ENCODE measurements at places on chromosomes 1 and 21. TPM values are rescaled to one million over a fixed set of nuclear protein-coding genes. Genes with fewer than 3 reads are reported as not detected.

DNA sequence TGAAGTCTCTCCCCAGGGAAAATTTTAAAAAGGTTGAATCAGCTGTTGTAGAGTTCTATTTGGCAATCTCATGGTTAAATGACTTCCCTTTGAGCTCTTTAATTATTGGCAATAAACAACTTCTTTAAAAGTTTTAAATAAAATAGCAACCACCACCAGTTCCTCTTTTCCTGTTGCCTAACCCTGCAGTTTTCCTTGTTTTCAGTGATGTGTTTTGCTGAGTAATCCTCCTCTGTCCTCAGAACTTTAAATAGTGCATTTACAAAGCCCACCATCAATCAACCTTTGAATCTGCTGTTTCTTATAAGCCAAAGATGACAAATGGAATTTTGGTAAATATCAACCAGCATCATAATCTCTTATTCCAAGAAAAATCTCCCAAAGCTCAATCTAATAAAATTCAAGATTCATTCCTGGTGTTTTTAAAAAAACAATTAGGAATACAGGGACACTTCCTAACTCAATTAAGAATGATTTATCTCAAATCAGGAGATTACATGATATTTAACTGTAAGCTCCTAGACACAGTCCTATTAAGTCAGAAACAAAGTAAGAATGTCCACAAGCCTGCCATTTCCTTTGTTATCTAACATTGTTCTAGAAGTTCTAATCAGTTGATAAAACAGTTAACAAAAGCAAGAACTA, 14.8 kb downstream of the AVPR1B start:
- no peak overlapping the region for H3K27ac ChIP-seq
- H3K4me3 ChIP-seq, result no peak overlapping the region
- no peaks in the 10 kb centered on the region for H3K36me3 ChIP-seq

- no peaks in the 10 kb centered on the region for H3K4me1 ChIP-seq
- DNase-seq, result no peak
- no peak overlapping the region for H3K27ac ChIP-seq
- H3K4me3 ChIP-seq, result no peak overlapping the region
- H3K36me3 ChIP-seq, result no peaks in the 10 kb centered on the region
These were observed 6.7 kb downstream of the KIAA0040 start for GRCh38 chr1:175185903-175186302.

- peaks cover 2% of the 10 kb centered on the region for H3K27me3 ChIP-seq
- peaks cover 4% of the 10 kb centered on the region for H3K4me1 ChIP-seq
- H3K27ac ChIP-seq, result no peak overlapping the region
- no peaks in the 10 kb centered on the region for H3K36me3 ChIP-seq
These were observed 40.1 kb downstream of the SLC9C2 start for GRCh38 chr1:173562813-173563212.

DNA sequence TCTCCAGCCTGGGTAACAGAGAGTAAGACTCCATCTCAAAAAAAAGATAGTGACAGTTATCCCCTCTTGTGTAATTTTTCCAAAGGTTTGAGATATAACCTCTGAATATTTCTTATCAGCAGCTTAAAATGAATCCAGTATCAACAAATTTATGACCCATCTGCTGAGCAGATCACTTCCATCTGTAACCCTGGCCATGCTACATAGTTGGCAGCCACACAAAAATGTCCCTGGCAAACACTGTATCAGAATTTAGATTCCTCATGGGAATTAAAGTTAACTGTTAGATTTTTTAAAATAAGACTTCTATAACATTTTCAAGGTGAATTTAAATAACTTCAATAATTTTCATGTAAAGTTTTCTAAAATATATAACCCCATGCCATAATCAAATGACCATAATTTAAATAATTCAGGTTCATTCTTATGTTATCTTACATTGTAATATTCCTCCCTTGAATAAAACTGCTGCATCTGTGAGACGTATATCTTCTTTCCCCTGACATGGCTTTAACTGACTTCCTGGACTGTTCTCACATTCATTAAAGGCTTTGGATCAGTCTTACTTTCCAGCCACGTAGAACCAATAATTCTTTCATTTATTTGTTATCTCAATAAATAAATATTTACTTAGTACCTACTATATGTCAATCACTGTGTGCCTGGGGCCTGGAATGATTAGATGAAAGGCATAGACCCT, 5.3 kb upstream of the PRPF38B start:
- no peak overlapping the region for H3K4me3 ChIP-seq
- peaks cover 3% of the 10 kb centered on the region for H3K4me1 ChIP-seq
- no peak overlapping the region for H3K27ac ChIP-seq
- no peak for DNase-seq

GRCh38 chr1:113396585-113396984, 6.3 kb downstream of the MAGI3 start:
- H3K4me3 ChIP-seq, result no peak overlapping the region
- H3K27ac ChIP-seq, result no peak overlapping the region
- peaks cover 11% of the 10 kb centered on the region for H3K4me1 ChIP-seq
- DNase-seq, result no peak

DNA sequence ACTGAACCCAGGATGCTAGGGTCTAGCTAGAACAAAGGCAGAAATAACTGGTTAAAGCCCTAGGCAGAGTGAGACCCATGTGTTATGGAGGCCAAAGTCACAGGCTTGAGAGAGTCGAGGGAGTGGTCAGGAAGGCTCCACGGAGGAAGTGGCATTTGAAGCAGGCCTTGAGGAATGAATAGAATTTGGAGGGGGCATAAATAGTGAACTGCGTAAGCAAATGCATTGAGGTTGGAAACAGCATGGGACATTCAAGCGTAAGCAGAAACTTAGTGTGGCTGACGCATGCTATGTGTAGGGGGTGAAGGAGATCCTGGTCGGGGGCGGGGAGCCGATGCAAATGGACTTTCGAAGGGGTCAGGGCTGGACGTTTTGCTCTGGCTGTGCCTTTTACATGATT, 11.5 kb downstream of the AZIN2 start:
- no peaks in the 10 kb centered on the region for H3K4me1 ChIP-seq
- H3K4me3 ChIP-seq, result no peak overlapping the region
- DNase-seq, result no peak
- no peaks in the 10 kb centered on the region for H3K36me3 ChIP-seq

The ATP1A2 gene
- not detected for total RNA-seq

The AK5 gene
- 0.91 TPM for total RNA-seq

The C1orf87 gene
- total RNA-seq, result not detected

All from glutamatergic neuron (in vitro differentiated cells).